Activated CD4-positive, CD25-positive, alpha-beta regulatory T cell treated with anti-CD3 and anti-CD28 coated beads, Interleukin-2, amount 50 U/mL, for 16 hours (primary cell): ENCODE measurements at places on chromosomes 3 and 15.

- no peak for DNase-seq
Measured at GRCh38 chr3:186989429-186989828, 59.1 kb downstream of the ST6GAL1 start.

DNA sequence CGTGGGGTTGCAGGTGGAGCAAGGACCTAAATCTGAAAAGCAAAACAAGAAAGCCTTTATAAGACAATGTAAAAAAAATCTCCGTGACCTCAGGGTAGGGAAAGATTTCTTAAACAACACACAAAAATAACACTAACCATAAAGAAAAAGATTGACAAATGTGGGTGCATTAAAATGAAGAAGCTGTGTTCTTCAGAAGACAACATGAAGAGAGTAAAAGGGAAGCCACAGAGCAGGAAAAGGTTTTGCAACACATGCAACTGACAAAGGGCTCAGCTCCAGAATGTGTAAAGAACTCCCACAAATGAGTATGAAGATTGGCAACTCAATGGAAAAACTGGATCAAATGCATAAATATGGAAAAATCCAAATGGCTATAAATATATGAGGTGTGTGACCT lies 74.2 kb downstream of the MAGEF1 start:
- no peak for DNase-seq

- no peak for DNase-seq
Measured at GRCh38 chr15:22831473-22831872, 7.0 kb upstream of the NIPA2 start.

DNA sequence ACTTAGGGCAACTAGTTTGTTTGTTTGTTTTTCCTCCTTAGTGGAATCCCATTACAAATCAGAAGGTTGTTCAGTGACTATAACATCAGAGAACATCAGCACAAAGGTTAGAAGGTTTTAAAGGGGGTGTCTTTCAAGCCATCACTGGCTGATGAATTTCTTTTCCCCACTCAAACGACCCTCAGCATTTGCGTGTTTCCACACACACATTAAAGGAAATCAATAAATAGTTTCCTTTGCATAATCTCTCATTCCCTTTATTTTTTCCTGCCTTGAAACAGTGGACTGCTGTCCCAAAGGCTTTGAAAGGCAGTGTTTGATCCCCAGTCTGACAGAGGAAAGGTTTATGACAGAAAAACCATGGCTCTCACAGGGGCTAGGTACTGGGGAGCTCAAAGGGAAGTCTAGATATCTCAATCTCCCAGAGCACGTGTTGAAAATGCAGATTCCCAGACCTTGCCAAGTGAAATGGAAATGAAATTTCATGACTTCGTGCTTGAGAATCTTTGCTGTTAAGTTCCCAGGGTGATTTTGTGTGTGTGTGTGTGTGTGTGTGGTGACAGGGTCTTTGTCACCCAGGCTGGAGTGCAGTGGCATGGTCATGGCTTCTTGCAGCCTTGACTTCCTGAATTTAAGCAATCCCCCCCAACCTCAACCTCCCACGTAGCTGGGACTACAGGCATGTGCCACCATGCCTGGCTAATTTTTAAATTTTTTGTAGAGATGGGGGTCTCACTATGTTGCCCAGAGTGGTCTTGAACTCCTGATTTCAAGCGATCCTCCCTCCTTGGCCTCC lies 2.2 kb upstream of the INTS14 start:
- no peak for DNase-seq

DNA sequence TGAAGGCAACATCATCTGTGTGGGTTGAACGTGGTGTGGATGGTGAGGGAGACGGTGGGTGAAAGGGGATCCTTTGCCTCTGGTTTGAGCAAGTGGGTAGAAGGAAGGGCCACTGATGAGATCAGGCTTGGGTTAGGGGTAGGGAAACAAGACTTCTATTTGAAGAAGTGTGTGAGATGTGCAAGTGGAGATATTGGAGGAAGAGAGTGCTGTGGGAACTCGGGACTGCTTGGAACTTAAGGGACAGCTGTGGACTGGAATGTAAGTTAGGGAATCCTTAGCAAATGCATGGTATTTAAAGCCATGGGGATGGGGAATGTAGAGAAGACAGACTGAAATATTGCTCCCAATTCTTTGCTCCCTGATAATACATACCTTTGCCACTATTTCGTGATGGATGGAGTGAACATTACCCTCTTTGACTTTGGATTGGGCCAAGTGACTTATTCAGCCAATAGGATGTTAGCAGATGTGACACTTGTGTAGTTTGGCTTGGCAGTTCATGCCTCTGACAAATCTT lies 30.2 kb upstream of the AMOTL2 start:
- no peak for DNase-seq

DNA sequence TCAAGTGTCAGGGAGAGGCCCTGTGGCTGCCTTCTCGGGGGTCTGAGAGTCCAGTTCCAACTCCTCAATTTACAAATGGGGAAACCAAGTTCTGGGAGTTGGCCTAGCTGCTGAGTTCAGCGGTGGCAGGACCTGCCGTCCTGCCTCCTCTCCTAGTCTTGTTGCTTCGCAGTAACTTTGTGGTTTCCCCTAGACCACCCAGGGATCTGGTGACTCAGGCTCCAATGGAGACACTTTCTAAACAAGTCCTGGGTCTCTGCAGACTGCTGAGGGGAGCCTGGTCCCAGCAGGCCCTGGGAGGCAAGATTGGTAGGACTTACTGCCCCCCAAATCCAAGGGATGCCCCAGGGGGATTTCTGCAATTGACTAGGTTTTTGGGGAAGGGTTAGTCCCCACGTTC lies 83.6 kb downstream of the SMAD6 start:
- DNase-seq, result no peak

DNA sequence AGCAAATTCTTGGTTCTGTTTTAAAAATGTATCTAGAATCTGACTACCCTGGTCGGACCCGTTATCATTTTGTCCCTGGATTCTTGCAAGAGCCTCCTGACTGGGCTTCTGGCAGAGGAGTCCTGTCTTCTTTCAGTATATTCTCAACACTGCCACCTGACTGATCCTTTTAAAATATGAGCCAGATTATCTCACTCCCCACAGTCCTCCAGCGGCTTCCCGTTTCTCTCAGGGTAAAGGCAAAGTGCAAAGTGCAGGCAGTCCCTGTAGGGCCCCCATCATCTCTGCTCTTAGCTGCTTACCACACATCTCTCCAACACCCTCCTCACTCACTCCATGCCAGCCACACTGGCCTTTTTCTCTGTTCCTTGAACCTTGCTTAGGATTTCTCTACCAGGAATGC lies 28.4 kb downstream of the CRTC3 start:
- DNase-seq, result no peak

- DNase-seq, result no peak
Measured at GRCh38 chr3:140398387-140398786, 279.5 kb upstream of the TRIM42 start.

- DNase-seq, result no peak
Measured at GRCh38 chr3:184977796-184978195, 165.8 kb downstream of the VPS8 start.

GRCh38 chr3:57675530-57675929 lies 17.3 kb downstream of the DENND6A start:
- DNase-seq, result no peak

- DNase-seq, result no peak
Measured at GRCh38 chr3:23756206-23756840, 49.4 kb upstream of the UBE2E1 start.

DNA sequence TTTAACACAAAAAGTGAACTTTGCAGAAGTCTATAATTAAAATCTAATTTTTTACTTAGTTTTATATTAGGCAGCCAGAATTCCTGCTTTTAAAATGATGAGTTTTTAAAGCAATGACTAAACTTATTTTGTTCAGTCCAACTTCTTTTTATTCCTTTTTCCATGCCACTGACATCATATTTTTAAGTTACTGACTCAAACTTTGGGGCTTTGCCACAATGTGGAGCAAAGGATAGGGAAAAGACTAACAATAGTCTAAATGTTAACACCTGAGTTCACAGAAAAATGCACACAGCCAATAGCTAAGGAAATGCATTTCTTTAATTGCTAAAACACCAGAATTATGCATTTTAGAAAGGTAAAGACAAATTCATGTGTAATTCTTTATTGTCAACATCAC lies 647.6 kb upstream of the DPPA4 start:
- DNase-seq, result no peak

DNA sequence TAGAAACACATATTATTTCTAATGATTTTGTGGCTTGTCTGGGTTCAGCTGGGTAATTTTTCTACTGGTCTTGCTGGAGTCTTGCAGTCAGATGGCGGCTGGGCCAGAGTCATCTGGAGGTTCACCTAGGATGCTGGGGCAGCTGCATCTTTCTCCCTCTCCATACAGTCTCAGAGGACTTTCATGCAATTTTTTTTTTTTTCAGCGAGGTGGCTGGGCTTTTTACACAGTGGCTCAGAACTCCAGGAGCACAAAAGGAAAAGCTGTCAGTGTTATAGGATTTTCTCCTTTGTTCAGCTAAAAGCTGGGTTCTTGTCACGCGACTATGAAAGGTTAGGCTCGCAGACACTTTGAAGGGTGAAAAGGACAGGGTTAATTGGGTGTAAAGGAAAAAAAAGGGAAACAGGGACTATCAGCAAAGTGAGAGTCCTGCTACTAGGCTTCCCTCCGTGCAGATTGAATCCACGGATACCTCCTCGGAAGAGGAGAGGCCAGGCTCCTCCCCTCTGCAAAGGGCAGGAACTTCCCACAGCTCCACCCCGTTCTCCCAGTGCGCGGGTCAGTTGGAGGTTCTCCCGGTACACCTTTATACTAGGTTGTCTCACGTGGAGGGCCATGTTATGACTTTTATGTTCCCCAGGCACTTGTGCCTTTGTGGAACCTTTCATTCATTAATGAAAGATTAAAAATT lies 44.3 kb downstream of the ADGRG7 start:
- no peak for DNase-seq

- DNase-seq, result no peak
Measured at GRCh38 chr3:179425075-179425474, 26.2 kb downstream of the GNB4 start.

DNA sequence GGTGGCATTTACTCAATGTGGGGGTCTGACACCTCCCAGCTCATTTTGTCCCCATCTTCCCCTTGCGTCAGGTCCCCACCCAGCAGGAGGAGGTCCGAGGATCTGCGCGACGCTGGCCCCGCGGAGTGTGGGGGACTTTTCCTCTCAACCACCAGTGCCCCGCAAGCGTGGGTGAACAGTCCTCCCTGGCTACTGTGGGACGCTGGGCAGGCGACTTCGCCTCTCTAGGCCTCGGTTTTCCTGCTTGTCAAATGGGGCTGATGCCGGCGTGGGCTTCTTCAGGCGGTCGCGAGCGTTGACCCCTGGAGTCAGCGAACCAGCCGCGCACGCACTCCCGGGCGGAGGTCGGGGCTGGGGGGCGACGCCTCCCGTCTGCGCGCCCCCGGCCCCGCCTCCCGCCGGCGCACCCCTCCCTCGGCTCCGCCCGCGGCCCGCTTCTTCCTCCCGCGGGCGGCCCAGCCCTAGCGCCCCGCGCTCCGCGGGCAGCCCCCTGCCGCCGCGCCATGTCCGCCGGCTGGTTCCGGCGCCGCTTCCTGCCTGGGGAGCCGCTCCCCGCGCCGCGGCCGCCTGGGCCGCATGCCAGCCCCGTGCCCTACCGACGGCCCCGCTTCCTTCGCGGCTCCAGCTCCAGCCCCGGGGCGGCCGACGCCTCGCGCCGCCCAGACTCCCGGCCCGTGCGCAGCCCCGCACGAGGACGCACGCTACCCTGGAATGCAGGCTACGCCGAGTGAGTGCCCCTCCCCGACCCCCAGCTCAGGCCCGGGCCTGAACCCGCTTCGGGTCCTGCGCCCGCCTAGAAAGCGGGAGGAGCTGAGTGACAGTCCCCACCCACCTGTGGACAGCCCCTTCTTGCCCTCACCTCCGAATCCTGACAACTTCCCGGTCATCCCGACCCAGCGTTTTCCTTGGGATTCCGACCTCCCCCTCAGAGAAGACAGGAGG lies at the start of gene PPM1M:
Gene PPM1M, plus strand, starts transcription at position 438 of the 942 bp plus-strand sequence. Its CDS starts 66 bp downstream, at position 504.
- peak; percentile 21 for DNase-seq

GRCh38 chr15:41048397-41048796 lies 67.7 kb downstream of the INO80 start:
- no peak for DNase-seq

DNA sequence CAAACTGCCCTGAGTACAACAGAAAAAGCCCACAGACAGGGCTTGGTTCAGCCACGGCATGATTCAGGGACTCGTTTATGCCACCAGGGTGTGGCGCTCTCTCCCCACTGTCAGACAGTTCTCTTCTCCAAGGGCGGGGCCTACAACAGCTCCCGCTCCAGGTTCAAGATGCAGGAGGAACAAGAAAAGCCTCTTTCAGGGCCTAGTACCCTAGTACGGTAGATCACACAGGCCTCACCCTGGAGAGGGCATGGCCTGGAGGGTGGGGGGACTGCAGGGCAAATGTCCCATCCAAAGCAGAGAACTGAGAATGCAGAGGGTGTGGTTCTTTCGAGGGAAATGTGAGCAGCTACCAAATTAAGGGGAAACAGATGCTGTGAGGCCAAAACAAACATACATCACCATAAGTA lies 12.0 kb downstream of the MESD start:
- DNase-seq, result no peak

DNA sequence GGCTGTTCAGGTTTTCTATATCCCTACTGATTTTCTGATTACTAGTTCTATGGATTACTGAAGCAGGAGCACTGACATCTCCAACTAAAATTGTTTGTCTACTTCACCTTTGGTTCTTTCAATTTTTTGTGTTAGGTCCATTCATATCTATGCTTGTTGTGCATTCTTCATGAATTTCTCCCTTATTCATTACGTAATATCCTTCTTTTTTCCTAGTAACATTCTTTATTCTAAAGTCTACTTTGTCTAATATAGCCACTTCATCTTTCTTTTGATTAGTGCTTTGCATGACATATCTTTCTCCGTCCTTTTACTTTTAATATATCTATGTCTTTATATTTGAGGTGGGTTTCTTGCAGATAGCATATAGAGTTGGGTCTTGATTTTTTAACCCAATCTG lies 116.3 kb upstream of the BHLHE40 start:
- no peak for DNase-seq

DNA sequence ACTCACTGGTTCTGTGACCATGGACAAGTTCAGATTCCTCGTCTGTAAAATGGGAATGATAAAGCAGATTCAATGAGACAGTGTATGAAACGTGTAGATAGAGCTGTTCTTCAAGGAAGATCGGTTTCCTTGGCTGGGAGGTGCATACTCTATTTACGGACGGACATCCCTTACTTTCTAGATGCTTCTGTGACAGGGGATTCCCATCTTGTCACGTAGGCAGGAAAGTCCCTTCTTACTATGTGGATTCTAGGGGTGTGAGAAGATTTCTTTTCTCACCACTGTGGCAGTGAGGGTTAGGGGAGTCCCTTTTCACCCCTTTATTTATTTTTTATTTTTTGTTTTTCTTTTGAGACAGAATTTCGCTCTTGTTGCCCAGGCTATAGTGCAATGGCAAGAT lies 180.9 kb upstream of the TBL1XR1 start:
- no peak for DNase-seq
